ENCODE measurements at places on chromosomes 1 and 21. TPM values are rescaled to one million over a fixed set of nuclear protein-coding genes. Genes with fewer than 3 reads are reported as not detected.
A peak's percentile ranks its signal among the peaks of the same experiment; 100 is the strongest.

- no peaks in the 10 kb centered on the region for H3K27me3 ChIP-seq
- no peaks in the 10 kb centered on the region for H3K4me1 ChIP-seq
- H3K4me3 ChIP-seq: no peak overlapping the region
- H3K36me3 ChIP-seq: no peaks in the 10 kb centered on the region
- DNase-seq: no peak
Observed at GRCh38 chr1:15068997-15069396, 84.5 kb upstream of the TMEM51 start.

- peaks cover 33% of the 10 kb centered on the region for H3K4me1 ChIP-seq
- peak overlapping the region; percentile 28 for H3K27ac ChIP-seq
- DNase-seq: peak; percentile 75
- no peaks in the 10 kb centered on the region for H3K27me3 ChIP-seq
Observed at GRCh38 chr1:151945725-151946722, 36.7 kb upstream of the THEM4 start.

DNA sequence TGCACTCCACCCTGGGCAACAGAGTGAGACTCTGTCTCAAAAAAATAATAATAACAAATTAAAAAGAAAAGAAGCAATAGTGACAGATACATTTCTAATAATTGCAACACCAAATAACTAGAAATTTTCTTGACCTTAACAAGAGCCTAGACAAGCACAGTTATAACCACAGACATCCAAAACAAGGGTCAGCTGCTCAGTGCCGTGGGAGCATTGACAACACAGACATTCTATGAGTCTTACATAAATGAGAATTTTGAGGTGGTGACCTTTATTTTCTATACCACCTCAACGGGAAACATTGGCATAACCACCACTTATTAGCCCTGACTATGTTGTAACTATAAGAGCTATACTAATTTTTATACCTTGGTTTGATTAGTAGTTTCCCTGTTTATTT lies 156.1 kb downstream of the NR5A2 start:
- H3K4me3 ChIP-seq: no peak overlapping the region
- peaks cover 3% of the 10 kb centered on the region for H3K27me3 ChIP-seq
- H3K4me1 ChIP-seq: peaks cover 15% of the 10 kb centered on the region
- DNase-seq: no peak
- H3K36me3 ChIP-seq: peaks cover 1% of the 10 kb centered on the region

Gene LRRC53
- not detected for total RNA-seq

Gene LRRC38
- total RNA-seq: not detected
